ENCODE measurements at places on chromosomes 6 and 20.
A peak's percentile ranks its signal among the peaks of the same experiment; 100 is the strongest.

- peak; percentile 8 for DNase-seq
Measured at GRCh38 chr6:106974336-106974998, at the start of gene CD24. CD24 (minus strand) TSS chr6:106974729; CDS start chr6:106974646, 83 bp downstream.

DNA sequence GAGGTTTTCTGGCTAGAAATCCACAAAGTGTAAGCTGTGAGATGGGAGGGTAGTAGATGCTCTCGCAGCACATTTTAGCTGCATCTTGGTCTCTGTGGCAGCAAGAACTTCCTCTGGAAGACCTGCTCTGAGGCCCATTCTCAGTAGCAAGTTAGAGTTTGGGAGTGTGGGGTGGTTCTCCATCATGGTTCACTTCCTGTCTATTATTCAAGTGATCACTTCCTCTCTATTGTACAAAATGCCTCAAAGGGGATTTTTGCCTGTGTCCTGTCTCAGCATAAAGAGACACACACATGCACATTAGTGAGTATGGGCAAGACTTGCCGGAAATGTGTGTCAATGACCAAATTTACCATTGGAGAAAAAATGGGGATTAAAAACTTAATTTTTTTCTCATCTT is 42.5 kb downstream of the LYRM2 start:
- DNase-seq, result no peak

- DNase-seq, result peak; percentile 30
Measured at GRCh38 chr6:41039060-41039998, at the start of gene UNC5CL. UNC5CL (minus strand) TSS chr6:41039221; CDS start chr6:41035074, 4,147 bp downstream.

DNA sequence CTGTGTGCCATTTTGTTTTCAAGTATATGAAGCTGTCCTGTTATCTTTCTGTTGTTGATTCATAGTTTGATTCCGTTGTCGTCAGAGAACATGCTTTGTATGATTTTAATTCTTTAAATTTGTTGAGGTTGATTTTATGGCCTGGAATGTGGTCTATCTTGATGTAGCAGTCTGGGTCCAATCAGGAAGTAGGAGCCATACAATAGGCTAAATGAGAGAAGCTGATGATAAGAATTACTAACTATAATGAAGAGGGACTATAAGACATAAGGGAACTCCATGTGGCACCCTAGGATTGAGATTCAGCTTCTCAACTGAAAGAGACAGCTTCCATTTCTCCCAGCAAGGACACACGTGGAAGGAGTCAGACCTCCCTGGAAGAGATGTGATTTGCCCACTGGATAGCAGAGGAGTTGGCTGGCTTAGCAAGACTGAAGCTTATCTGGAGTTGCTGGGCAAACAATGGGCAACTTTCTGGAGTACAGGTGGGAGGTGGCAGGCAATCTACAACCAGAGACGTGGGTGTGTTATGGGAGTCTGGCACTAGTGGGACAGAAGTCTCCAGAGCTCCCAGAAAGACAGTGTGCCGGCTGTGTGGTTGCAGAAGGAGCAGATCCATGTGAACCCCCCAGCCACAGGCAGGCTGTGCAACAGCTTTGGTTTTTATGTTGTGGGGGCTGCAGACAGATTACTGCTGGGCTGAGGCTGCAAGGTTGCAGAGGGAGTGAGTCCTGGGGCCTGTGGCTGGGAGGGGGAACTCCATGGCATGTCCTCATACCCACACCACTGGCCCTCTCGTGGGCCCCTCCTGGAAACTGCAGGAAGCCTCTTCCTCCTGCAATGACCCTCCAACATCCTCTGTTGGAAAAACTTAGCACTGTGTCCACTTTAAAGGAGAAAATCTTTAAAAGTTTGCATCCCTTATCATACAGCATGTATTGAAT is 7.1 kb downstream of the ZNF831 start:
- DNase-seq, result no peak

GRCh38 chr6:11429577-11429976 is 108.0 kb upstream of the TMEM170B start:
- DNase-seq, result no peak

GRCh38 chr6:3755637-3756545 is 4.4 kb upstream of the PXDC1 start:
- DNase-seq, result no peak

DNA sequence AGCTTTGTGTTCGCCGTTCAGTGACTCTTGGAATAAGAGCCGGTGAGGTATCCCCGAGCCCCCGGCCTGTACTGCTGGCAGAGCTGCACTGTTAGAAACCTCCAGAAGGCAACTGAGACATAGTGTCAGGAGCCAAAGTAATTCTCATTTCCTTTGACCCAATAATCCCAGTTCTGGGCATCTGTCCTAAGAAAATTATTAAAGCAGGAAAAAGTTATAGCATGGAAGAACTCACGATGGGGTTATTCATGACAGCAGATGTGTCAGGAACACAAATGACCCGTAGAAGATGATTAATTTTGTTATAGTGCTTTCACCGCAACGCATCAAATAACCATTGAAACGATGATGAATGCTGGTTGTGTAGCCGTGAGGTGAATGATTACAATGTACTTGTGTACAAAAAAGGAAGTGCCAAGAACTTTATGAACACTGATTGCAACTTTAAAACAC is 20.3 kb downstream of the CYP21A2 start:
- no peak for DNase-seq

DNA sequence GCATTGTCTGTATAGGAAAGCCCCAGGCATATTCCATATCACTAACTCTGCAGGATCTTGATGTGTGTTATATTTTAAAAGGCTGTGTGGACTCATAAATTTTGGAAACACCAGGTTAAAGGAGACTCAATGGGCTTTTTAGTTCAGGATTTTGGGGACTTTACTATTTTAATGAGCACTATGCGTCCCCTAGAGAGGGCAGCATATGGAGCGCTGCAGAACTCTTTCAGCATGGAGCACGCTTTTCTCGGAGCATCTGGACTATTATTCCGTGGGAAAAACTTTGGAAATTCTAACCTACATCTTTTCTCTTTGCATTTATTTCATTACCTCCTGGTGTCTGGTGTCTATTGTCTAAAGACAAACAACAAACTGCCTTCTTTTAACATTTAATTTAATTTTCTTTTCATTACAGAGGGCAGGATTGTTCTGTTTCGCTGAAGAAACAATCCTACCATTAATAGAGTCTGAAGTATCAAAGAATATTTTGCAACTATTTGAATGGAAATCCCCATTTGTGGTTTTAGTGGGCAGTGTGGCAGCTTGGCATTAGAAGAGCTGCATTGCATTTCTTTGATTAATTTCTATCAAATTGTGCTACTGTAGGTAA is 399.9 kb upstream of the HSF2 start:
- no peak for DNase-seq

DNA sequence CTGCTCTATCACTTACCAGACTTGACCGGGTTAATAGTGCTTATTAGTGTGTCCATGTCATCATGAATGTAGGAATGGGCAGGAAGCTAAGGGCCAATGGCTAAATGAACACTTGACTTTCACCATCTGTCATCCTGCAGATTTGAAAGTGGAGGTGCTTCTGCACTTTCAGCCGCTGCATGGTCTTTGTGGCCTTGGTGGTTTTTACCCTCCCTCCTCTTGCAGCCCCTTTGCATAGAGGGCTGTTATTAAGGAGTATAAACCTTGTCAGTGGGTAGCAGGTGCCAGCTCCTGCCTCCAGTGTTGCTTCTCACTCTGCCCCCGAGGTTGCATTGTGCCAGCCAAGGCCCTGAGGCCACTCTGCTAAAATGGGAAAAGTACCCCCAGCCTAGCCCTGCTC is 122.2 kb upstream of the TNFAIP3 start:
- DNase-seq, result no peak

- no peak for DNase-seq
Measured at GRCh38 chr6:153994004-153994403, 45.0 kb upstream of the OPRM1 start.

DNA sequence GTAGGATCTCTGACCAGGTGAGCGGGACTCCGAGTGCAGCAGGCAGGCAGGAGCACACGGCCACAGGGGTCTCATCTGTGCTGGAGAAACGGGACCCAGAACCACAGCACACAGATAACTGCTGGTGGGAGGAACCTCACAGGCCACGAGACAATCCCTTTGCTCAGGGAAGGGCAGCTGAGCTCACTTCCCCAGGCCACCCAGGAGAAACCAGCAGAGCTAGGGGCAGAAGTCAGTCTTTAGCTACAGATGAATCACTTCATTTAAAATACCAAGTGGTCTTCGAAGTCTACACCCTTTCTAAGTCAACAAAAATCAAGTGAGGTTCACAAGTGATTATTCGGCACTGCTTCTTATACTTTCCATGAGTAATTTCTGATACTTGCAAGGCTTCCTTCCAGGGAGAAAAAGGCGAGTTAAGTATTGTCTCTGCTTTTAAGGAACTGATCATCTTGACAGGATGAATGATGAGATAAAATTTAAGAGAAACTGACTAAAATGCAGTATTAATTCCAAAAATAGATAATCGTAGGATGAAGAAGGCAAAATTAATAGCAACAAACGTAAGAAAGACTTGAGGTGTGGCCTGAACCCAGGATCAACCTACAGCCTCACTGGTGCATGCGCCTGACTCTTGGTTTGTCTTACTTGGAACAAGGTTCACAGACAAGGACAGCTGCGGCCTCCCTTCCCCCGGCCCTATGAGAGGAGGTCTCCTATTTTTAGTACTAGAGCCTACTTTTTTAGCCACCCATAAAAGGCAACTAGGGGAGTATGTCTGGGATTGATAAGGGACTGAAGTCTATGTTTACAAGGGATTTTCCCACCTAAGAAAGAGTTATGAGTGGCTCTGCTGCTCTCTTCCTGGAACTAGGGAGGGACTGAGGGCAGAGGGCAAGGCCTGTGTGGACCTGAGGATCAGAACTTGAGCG is 233.6 kb downstream of the TTLL2 start:
- no peak for DNase-seq

GRCh38 chr20:18066421-18067333 is 9.0 kb upstream of the OVOL2 start:
- DNase-seq, result no peak

DNA sequence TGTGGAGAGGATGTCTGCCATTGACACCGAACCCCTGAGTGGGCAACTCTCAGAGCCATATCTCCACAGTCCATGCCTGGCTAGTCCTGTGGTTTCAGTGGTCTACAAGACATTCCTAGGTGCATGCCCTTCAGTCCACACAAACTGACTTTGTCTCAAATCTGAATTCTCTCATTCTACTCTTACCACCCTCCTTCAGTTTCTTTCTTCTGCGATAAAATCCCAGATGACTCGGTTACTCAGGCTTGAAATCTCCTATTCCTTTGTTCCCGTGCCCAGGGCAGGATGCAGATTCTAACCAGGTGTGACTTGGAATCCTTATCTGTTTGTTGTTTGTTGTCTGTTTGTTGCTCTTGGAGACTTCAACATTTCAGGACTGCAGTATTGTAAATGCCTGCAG is 9.3 kb downstream of the CDS2 start:
- DNase-seq, result no peak

GRCh38 chr6:122472022-122472340 is 374 bp upstream of the SERINC1 start:
- DNase-seq, result no peak

DNA sequence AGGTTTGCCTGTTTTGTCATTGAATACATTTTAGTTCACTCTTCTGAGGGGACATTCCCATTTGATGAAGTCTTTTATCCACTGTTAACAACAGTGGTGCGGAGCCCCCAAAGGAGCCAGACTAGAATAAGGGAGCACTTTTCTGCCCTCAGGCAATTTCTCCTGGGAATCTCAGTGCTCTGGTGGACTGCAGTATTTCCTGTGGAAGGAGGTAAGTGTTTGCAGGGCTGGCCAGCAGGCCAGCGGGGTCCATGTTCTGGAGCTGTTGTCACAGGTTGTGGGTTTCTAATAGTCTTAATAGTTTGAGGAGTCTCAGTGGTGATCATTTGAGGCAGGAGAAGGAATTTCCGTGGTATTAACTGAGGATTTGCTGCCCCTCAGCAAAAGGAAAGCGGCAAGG is 83.5 kb downstream of the ASXL1 start:
- no peak for DNase-seq

Data from stimulated activated naive CD4-positive, alpha-beta T cell treated with Interleukin-2 at 50 U/mL for 16 hours (primary cell).